DMS 273 treated with DMSO at 0.1 percent for 48 hours (cell line): ENCODE measurements at places on chromosomes 13 and 19.

DNA sequence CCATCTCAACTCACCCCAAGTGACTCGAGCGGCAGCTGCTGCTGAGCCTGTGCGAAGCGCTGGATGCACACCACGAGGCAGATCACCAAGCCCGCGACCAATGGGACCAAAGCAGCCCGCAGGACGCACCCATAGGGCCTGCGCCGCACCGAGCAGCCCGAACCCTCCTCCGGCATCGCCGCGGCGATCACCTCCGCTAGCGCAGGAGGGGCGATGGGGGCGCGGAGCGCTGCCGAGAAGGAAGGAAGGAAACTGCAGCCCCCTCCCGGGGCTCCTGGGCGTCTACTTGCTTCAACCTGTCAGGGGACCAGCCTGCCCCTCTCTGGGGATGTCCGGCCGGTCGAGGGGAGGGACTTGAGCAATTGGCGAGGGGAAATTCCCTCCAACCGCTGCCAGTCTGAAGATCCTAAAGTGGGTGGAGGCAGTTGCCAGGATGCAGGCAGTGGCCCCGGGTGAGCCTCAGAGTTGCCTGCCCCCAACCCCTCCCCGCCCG is at the start of gene CD70:
Gene CD70 (minus strand): TSS at position 324 of the 493 bp plus-strand sequence. CDS start 148 bp downstream, at position 176.
- DNase-seq: no peak

GRCh38 chr13:103349211-103349980 is 283.2 kb upstream of the SLC10A2 start:
- no peak for DNase-seq

- no peak for DNase-seq
These were observed 11.1 kb downstream of the PDE4A start for GRCh38 chr19:10431254-10431942.

GRCh38 chr19:50835785-50836542 is 2.6 kb upstream of the KLK15 start:
- no peak for DNase-seq

GRCh38 chr19:2345794-2346663 is 14.0 kb upstream of the TMPRSS9 start:
- DNase-seq: no peak

- no peak for DNase-seq
These were observed 483.8 kb upstream of the SLITRK6 start for GRCh38 chr13:86283031-86283430.

- DNase-seq: no peak
These were observed 3.2 kb downstream of the LHFPL6 start for GRCh38 chr13:39599842-39600241.

DNA sequence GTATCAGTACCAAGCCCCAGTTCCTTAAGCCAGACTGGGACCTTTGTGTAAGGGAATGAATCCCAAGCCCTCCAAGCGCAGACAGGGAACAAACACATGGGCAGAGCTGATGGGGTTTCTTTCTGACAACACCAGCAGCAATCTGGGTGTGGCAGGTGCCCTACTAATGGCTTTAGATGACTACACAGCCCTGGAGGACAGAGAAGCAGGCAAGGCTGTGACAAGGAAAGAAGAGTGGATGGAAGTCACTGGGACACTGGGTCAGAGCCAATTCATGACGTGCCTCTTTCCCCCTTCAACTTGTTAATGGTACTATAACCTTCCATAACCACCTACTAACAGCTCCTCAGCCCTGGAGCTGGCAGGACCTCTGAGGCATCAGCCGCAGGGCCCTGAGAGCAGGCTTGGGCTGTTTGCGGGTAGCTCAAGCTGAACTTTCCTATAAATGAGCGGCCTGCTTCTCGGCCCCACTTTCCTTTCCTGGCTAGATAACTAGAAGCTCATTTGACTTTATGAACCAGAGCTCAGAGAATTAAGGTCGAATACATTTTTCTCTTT is 38.9 kb downstream of the RASL11A start:
- DNase-seq: no peak

GRCh38 chr19:3359015-3359918 is 7.1 kb upstream of the NFIC start:
- DNase-seq: no peak

DNA sequence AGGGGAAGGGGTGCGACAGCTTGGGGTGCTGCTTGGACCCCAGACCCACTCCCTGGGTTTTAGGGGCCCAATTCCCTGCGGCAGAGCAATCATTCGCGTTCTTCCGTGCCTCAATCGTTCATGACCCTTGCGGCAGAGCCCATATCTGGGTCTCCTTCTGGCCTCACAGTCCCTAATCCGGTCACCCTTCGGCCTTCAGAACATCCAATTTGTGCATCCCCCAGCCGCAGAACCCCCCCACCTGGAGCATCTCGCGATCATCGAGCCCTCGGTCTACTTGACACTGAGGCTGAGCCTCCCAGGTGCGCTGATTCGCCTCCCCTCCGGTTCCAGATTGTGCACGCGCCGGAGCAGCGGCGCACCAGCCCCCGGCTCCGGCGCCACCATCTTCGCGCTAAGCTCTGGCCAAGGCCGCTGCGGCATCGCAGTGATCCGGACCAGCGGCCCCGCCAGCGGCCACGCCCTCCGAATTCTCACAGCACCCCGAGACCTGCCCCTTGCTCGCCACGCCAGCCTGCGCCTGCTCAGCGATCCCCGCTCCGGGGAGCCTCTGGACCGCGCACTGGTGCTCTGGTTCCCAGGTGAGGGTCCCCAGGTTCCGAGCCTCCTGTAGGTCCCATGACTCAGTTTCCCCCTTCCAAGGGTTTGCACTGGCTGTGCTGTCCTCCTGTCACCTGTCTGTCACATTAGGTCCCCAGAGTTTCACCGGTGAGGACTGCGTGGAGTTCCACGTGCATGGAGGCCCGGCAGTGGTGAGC is 501 bp downstream of the GTPBP3 start:
- DNase-seq: no peak

GRCh38 chr19:44745341-44745831 is 3.1 kb upstream of the BCL3 start:
- peak; percentile 23 for DNase-seq

DNA sequence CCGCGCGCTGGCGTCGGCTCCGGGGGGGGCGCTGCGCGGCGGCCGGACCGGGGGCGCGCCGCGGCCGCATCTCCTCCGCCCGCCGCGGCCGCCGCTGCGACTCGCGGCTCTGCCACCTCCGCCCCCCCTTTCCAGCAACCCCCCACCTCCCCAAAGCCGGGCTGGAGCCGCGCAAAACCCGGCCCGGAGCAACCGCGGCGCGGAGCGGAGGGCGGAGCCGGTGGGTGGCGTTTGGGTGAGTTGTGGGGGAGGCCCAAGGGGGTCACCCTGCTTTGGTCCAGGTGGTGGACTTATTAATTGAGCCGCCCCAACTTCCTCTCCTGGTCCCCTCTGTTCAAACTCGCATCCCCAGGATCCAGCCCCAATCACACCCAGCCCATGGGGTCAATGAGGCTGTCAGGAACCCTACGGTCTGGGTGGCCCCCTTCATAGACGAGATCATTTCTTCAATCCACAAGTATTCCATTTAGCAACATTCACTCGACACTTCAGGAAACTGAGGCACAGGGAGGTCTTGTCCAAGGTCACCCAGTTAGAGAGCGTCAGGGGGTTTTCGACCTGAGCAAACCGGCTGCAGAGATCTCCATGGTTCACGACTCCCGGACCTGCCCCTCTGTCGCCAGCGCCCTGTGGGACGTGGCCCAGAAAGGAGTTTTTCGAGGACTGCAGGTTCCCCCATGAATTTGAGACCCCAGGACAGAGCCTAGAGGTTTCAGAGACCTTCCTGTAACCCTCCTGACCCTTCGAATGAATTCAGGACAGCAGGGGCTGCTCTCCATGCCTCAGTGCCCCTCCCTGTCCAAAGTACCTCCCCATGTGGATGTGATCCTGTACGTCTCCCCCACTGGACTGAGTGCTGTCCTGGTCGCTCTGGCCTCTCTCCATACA is 22.4 kb upstream of the SEMA6B start:
- no peak for DNase-seq

GRCh38 chr19:28486926-28487325 is 726.0 kb downstream of the UQCRFS1 start:
- no peak for DNase-seq

DNA sequence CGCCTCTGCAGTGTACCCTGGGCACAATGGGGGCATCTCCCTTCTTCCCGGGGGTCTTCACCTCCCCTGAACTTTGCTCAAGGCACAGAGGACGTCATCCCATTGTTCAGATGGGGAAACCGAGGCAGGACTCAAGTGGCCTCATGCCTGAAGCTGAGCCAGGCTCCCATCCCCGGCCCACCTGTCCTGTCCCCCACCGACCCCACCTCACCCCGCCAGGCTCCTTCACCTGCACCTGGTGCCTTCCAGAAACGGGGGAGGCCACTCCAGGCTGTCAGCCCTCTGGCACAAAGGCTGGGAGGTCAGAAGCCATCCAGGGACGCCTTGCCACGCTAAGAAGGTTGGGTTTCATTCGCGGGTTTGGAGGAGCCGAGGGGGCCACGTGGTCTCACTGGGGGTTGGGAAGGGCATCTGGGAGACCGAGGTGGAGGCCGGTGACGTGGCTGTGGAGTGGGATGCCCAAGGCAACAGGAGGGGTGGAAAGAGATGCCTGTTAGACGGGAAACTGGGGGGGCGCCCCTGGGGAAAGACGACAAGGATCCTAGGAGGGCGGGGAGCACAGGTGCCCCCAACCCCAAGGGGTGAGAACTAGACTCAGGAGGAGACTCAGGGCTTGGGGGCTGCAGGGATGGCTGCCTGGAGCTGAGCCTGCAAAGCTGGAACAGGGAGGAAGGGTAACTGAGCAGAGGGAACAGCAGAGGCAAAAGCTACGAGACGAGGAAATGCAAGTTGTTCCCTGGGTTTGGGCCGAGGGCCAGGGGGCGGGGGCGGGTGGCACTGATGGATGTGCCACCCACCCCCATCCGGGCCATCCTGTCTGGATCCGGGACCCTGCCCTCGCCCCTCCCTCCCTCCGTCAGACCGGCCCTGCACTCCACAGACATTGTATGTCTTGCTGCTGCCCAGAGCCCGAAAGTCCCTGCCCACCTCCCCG is 6.0 kb upstream of the TCF3 start:
- DNase-seq: no peak

DNA sequence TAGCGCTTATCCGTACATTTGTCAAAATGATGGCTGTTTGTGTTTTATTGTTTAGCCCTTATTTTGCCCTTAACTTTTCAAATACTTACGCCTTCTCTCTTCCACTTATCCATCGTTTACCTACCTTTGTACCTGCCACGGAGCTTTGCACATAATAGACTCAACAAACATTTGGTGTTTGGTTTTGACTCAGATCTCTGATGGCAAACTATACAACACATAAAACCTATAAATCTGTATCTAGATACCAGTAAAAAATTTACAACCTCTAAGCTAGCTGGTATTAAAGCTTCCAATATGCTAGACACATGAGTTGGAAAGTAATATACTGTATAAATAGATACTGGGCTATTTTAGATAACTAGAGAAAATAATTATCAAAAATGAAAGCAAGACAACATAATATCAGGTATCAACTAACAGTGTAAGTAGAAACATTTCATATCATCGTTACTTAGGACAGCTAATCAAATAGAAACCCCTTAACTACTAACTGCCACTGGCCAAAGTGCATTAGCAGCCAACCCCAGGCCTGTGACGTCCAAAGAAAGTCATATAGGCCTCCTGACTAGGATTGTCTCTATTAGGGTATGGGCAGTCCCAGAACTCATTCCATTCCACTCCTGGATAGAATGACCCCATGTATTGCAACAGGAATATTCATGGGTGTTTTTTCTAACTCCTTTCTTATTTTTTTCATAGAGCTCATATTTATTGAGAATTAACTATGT is 53.8 kb downstream of the KCTD12 start:
- DNase-seq: no peak

- DNase-seq: no peak
These were observed 437.4 kb upstream of the SPRY2 start for GRCh38 chr13:80778297-80778696.

GRCh38 chr13:79812070-79812850 is 331.3 kb downstream of the NDFIP2 start:
- no peak for DNase-seq

DNA sequence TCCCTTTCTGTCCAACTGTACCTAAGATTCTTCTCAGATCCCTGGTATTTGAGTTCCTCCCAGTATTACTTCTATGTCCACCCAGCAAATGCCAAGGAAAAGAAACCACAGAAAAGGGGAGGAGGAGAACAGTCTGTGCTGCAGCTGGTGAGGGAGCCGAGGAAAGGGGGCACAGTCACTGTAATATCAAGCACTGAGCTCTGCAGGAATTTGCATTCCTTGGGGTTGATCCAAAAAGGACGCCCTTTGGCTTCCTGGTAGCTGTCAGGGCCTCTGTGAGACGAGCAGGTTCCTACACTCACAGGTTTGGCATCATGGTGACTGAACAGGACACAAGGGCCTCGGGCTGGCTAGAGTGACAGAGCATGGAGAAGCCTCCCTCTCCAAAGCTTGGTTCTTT is 273.4 kb downstream of the NHLRC3 start:
- no peak for DNase-seq

GRCh38 chr13:50401721-50402465 is 386.6 kb downstream of the KCNRG start:
- DNase-seq: no peak

DNA sequence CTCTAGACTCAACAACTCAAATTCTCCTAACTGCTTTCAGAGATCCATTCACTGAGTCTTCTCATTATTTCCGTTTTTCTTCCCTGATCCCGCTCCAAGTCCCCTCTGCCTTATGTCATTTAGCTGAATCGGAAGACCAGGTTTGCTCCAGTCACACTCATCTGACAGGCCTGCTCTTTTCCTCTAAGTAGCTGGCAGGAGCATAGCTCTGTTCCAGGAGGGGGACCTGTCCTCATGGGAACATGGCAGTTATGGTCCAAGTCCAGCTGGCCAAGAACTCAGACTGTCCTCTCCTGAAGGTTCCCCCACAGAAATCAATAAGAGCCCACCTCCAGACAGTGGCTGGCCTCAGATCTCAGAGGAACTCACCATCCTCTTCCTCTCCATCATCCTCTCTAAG is 130.9 kb upstream of the SERP2 start:
- DNase-seq: no peak

DNA sequence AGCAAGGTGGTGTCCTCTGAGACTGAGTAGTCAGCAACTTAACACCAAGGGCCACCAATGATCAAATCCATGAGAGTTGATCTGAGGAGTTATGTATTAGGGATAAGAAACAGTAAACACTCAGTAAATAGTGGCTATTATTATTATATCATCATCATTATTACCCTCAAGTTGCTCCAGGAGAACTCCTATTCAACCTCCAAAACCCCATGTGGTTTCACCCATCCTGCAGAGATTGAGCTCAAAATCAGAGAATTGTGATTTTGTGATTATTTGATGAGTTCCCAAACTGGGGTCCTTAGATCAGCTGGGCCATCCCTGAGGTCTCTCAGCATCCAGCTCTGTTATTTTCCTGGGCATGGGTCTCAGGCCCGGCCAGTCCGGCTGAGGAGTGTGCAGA is 3.5 kb upstream of the CGB7 start:
- DNase-seq: no peak

DNA sequence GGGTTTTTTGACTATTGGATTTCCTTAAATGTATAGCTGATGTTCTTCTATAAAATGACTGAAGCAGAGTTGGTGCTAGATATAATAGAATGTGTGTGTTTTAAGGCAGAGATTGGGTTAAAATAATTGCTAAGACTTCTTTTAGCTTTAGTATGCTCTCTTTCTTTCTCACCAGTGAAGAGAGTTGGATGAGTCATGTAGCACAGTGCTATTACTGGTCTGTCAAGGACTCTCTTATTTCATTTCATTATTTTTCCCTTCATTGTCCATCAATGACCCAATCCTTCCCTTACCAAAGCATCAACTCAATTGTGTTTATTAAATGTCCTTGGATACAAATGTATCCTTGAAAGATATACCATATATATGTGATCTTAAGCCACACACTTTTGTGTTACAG is 268.9 kb downstream of the IRS2 start:
- DNase-seq: no peak

- DNase-seq: no peak
These were observed 90.8 kb downstream of the IPO5 start for GRCh38 chr13:98044301-98044700.

- DNase-seq: peak; percentile 26
These were observed 431.9 kb downstream of the COG6 start for GRCh38 chr13:40087091-40088002.
